ENCODE measurements at places on chromosomes 1 and 21. TPM values are rescaled to one million over a fixed set of nuclear protein-coding genes. Genes with fewer than 3 reads are reported as not detected.

The APCS gene
- not detected for total RNA-seq

The HSF2BP gene
- 1.00 TPM for total RNA-seq

The PDXK gene
- total RNA-seq = 300 TPM

The COL8A2 gene
- total RNA-seq = 12.5 TPM

The FCRL1 gene
- not detected for total RNA-seq

The LENEP gene
- not detected for total RNA-seq

The DCLRE1B gene
- total RNA-seq = 1.2 TPM

The COG2 gene
- 19.8 TPM for total RNA-seq

The PTCH2 gene
- total RNA-seq = 0.22 TPM

The KRTAP11-1 gene
- not detected for total RNA-seq

The PPIAL4G gene
- not detected for total RNA-seq

The ACTA1 gene
- not detected for total RNA-seq

The S100A7 gene
- not detected for total RNA-seq

All from uterine smooth muscle cell (primary cell).